Brain microvascular endothelial cell (primary cell): ENCODE measurements at places on chromosomes 4 and X.
A peak's percentile ranks its signal among the peaks of the same experiment; 100 is the strongest.

DNA sequence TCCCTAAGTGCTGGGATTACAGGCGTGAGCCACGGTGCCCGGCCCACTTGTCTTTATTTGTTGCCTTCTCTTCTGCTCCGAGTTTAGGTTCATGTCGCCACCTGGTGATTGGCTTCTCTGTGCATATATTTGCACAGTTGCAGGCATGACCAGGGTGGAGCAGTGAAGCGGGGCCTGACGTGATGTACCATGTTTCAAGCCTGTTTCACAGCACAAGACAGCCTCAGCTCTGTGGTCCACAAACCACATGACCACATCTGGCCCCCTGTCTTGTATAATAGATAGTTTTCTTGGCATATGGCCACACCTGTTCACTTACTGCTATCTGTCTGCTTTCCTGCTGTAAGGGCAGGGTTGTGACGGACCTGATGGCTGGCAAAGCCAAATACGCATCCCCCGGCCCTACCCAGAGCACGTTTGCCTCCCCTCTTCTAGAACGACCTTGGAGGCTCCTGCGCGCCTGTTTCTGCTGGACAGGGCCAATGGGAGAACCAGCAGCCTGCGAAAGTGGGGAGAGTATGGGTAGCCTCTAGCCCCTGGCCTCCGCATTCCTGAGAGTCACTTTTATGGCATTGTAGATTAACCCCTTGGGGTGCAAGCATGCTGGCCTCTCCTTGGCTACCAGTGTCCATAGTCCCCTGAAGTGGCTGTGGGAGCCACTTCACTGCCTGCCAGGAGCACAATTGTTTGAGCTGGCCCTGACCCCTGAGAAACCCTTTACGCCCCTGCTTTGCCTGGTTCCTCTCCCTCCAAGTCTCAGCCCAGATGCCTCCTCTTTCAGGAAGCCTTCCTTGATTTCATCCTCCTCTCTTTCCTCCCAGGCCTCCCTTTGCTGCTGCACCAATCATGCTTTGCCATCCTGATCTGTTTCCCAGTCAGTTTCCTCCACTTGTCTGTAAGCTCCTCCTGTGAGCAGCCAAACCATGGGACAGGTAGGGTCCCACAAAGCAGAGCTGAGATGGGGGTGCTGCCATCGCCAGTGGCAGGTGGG lies 6.0 kb upstream of the SH3TC1 start:
- peak; percentile 50 for DNase-seq

- DNase-seq = no peak
Measured at GRCh38 chrX:119618439-119618838, 12.2 kb upstream of the NKRF start.

DNA sequence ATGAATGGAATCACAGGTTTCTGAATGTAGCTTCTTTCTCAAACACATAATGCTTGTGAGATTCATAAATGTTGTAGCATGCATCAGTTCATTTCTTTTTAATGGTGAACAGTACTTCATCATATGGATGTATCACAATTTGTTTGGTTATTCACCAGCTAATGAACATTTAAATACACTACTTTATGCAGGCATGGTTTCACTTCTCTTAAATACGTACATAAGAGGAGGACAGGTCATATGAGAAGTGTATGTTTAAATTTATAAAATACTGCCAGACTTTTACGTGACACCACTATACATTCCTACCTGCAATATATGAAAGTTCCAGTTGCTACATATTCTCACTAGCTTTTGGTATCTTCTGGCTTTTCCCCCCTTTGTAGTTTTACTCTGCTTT lies 65.4 kb downstream of the ANKRD17 start:
- no peak for DNase-seq

- no peak for DNase-seq
Measured at GRCh38 chrX:123487669-123488068, 245.2 kb downstream of the THOC2 start.

GRCh38 chr4:85587952-85588351 lies 113.0 kb downstream of the ARHGAP24 start:
- DNase-seq = no peak

GRCh38 chr4:55378617-55379467 lies 16.9 kb upstream of the TMEM165 start:
- DNase-seq = peak; percentile 42

GRCh38 chr4:143019351-143019750 lies 165.4 kb upstream of the USP38 start:
- no peak for DNase-seq
